ENCODE measurements at places on chromosomes 4 and X.

DNA sequence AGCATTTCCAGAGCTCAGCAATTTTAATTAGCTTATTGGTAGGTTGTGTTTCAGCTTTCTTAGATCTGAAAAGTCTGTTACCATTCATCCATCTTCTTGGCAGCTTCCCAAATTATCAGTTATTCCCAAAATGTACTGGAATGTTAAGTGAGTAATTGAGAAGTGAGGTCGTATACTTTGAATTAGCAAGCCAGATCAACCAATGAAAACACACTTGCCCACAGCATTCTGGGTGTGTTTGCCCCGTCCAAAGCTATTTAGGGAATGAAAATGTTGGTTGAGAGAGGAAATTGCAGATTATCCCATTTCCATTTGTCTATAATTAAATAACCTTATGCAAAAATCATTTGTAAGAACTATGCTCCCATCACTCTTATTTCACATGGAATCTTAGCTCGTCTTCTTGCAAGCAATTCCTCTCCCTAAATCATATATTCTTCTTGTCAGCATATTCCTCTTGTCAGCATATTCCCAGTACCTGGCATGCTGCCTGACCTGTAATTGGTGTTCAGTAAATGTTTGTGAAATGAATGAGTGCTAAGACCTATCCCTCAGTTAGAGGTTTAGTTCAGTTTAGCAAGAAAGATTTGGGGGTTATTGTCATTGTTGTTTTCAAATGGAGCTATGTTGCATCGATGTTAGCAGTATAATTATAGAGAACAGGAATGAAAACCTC lies 23.3 kb upstream of the ANTXR2 start:
- DNase-seq = no peak

- no peak for DNase-seq
Measured at GRCh38 chr4:2040391-2041238, 18.5 kb upstream of the NAT8L start.

DNA sequence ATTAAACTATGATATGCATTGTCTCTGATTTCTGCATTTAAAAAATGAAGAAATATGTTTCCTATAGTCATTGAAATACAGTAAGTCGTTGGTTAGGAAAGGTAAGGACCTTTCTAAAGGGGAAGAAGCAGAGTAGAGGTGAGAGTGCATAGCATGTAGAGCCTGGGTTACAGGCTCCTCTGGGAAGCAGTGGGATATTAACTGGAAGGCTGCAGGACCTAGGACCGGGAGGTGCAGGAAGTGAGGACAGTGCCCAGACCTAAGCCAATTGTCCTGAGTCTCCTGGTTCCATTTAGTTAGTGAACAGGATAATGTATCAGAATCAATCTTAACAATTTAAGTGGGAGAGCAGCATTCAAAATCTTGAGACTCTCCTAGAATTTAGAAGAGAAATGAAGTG lies 237.1 kb upstream of the NUDT6 start:
- no peak for DNase-seq

DNA sequence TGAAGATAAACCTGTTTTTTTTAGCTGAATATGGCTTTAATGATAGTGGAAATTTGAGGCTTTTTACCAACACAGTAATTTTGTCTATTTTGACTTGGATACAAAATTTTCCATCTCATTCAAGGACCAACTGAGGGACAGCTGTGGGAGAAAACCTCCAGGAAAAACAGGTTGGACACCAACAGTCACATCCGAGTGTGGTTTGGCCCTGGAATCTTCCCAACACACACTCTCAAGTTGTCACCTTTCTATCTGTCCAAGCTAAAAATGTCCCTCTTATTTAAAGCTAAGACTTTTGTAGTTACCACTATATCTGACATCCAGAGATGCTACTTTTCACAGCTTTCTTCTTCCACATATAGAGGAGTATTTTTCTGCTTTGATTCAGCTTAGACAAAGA lies 404.9 kb downstream of the PCDH7 start:
- DNase-seq = no peak

- DNase-seq = no peak
Measured at GRCh38 chr4:46249516-46249915, 125.7 kb upstream of the GABRG1 start.

DNA sequence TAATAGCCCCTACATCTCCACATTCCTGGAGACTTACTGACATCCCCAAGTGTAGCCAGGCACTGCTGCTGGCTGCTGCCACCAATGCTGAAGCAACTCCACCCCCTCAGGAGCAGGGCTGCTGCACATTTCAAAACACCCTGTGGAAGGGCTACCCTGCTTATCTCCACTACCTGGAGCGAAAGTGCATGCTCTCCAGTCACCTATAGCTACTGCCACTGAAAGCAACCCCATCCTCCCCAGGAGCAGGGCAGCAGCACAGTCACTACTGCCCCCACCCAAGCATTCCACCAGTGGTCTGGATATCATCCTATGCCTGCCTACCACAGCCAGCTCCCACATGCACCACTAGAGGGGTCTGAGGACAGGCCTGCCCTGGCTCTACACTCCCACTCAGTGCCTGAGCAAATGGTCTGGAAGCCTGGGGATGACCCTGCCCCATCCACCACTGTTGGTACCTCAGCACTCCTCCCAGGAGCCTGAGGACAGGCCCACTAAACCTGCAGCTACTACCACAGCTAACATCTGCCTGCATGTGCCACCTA lies 55.3 kb downstream of the MANBA start:
- DNase-seq = no peak

DNA sequence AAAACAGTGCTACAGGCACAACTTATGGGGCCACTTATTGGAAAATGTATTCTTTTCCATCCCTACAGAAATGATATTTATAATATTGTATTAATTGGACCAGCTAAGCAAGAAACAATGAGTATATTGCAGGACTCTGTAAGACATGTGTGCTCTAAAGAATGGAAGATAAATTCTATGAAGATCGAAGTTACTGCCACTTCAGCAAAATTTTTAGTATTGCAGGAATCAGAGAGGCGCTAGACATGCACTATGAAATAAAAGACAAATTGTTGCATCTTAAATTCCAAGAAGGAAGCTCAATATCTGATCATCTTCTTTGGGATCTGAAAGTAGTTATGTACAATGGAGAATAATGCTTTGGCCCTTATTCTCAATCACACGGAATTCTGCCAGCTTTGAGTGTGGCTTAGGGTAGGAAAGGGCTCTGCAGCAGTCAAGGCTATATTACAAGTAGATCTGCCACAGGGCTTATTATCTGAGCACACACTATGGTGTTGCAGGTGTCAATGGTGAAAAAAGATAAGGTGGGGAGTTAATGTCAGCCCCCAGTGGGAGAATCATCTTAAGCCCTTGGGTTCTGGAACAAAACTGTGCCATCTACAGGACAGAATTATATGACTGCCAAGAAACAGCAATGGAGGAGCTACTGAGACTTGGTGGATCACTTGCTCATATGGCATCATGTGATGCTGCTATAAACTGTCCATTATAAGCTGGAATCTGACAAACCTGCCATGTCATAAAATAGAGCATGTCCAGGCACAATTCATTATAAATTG lies 334.0 kb upstream of the NDST3 start:
- DNase-seq = no peak

- no peak for DNase-seq
Measured at GRCh38 chrX:124475358-124475757, 129.0 kb downstream of the SH2D1A start.

DNA sequence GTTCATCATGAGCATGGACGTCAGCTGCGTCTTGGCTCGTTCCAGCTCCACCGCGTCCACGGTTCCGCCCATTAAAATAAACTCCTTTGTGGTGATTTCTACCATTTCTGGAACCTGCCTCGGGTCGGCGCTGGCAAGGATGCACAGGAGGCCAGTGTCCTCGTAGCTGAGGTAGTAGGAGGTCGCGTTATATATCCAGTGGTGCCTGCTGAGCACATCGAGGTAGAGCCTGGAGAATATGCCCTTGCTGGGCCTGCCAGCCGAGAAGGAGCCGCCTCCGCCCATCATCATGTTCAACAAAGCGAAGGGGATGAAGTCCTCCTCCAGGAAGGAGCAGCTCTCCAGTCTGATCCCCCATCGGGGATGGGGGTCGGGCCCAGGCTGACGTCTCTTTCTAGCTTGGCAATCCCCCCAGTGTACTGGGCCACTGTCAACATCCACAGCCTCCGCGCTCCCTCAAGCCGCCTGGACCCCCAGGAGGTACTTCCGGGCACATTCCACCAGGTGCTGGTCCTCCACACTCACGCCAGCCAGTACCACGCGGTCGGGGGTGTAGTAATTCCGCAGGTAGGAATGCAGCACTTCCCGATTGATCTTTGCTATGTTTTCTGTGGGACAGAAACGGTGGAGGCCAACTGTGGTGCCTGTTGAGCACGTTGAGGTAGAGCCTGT lies 120.9 kb upstream of the GRID2 start:
- no peak for DNase-seq

GRCh38 chr4:111924696-111925095 lies 220.6 kb upstream of the FAM241A start:
- no peak for DNase-seq

GRCh38 chr4:126479709-126480108 lies 1153.0 kb upstream of the INTU start:
- DNase-seq = no peak

DNA sequence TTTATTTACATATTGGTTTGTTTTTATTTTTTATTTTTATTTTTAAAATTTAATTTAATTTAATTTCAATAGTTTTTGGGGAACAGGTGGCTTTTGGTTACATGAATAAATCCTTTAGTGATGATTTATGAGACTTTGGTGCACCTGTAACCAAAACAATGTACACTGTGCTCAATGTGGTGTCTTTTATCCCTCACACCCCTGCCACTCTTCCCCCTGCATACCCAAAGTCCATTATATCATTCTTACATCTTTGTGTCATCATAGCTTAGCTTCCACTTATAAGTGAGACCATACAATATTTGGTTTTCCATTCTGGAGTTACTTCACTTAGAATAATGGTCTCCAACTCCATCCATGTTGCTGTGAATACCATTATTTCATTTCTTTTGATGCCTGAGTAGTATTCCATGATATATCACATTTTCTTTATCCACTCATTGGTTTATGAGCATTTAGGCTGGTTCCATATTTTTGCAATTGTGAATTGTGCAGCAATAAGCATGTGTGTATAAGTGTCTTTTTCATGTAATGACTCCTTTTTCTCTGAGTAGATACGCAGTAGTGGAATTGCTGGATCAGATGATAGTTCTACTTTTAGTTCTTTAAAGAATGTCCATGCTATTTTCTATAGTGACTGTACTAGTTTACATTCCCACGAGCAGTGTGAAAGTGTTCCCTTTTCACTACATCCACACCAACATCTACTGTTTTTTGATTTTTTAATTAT lies 157.1 kb downstream of the CPXCR1 start:
- DNase-seq = no peak

DNA sequence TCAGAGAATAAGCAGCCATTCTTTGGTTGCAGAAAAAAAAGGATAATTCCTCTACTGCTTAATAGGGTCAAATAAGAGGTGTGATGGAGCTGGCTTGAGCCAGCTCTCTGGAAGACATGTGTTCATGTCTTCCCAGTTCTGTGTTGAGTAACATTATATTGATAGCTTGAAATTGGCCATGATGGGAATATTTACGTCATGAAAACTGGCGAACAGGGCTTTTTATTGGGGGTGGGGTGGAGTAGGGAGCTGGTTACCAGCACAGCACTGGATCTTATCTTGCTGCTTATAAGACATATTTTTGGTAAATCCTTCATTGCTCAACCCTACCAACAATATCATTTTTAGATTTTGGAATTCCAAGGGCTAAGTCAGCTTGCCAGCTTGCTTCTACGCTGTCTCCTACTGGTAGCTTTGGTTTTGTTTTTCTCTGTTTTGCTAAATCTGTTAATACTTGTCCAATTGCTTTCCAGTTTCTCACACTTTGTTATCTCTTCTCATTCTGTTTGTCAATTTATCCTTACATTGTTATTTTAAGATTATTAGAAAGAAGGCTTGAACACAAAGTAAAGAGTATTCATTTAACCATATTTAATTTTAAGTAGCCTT lies 25.3 kb upstream of the GBA3 start:
- no peak for DNase-seq
